ENCODE measurements at places on chromosomes 3 and 15.

DNA sequence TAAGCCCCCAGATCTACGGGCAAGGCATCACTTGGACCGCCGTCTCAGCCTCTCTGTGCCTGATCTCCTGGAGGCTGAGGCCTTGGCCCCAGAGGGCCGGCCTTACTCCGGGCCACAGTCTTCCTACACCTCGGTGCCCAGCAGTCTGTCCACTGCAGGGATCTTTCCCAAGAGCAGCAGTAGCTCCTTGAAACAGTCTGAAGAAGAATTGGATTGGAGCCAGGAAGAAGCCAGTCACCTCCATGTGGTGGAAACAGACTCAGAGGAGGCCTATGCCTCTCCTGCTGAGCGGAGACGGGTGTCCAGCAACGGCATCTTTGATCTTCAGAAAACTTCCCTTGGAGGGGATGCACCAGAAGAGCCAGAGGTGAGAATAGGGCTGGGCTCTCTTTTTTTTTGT lies 67.0 kb downstream of the MCTP2 start:
- no peak for DNase-seq

DNA sequence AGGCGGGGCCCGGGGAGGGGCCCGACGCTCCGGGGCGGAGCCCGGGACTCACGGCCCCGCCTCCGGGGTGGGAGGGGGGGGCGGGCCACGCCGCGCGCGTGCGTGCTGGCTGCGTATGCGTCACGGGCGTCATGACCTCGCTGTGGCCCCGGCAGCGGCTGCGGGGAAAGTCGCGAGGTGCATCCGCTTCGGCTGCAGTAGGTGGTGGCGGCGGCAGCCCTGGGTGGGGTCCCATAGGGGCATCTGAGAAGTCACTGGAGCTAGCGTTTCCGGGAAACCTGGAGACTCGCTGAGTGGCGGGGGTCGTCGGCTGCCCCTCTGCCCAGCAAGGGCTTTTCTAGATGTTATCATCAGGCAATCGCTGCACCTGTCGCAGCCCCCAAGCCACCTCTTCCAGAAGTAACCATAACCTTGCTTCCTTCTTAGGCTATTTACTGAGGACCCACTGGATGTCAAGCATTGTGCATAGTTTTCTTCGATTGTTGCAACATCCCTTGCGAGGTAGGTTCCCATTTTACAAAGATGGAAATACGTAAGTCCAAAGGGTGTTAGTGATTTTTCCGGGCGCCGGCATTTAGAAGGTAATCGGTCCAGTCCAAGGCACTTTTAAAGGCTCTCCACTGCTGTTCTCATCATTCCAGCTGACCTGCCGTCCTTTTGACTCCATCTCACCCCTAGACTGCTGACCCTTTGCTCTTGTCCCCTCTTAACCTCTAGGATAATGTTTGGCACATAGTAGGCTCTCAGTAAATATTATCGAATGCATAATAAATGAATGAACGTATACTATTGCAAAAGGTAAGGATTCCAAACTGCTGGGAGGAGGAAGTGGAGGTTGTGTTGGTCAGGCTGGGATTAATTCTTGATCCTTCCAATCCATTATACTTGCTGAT lies at the start of gene GDPGP1:
GDPGP1 (plus strand) TSS at position 114 of the 893 bp plus-strand sequence. CDS start 6,700 bp downstream, outside the sequence.
- no peak for DNase-seq

DNA sequence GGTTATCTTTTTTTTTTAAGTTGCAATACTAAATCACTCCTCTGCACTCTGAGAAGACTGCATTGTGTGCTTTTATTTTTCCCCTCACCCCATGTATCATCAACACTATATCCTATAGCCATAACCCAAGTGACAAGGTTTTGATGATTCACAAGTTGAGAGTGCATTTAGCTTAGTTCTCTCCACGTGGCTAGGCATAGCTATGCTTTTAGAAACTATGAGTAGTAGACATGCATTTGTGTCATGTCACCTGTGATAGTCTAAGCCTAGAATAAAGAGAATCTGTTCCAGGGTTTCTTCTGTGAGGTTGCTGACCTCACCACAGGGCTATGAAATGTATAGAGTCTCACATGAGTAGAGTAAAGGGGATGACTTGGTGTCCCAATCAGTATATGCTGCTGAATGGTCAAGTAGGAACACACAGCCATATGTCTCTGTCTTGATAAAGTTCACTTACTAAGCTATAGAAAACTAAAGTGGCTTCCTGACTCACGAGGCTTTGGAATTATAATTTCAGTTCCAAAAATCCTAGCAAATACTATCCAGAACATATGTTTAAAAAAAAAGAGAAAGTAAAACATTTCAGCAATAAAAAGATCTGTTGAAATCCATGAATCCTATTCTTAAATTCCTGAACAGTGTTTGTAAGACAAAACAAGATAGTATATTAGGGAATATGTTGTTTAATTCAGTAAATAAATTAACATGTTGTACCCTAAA lies 206.3 kb downstream of the LSAMP start:
- DNase-seq = no peak

- DNase-seq = no peak
These were observed 209.0 kb downstream of the LRRN1 start for GRCh38 chr3:4008205-4008604.

DNA sequence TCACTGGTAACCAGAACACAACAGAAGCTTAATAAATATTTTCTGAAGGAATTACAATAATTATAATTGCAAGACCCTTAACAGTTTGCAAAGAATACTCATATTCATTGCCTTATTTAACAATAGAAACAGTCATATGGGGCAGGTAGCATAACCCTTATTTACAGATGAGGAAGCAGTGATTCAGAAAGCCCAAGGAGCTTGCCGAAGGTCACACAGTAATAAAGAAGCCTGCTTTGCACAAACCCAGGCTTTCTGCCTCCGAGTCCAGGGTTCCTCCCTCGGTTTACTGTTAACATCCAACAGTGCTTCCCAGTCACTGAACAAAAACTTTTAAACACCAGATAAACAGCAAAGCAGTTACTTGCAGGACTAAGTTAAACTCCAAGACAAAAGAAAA lies 35.3 kb downstream of the SRGAP3 start:
- no peak for DNase-seq

DNA sequence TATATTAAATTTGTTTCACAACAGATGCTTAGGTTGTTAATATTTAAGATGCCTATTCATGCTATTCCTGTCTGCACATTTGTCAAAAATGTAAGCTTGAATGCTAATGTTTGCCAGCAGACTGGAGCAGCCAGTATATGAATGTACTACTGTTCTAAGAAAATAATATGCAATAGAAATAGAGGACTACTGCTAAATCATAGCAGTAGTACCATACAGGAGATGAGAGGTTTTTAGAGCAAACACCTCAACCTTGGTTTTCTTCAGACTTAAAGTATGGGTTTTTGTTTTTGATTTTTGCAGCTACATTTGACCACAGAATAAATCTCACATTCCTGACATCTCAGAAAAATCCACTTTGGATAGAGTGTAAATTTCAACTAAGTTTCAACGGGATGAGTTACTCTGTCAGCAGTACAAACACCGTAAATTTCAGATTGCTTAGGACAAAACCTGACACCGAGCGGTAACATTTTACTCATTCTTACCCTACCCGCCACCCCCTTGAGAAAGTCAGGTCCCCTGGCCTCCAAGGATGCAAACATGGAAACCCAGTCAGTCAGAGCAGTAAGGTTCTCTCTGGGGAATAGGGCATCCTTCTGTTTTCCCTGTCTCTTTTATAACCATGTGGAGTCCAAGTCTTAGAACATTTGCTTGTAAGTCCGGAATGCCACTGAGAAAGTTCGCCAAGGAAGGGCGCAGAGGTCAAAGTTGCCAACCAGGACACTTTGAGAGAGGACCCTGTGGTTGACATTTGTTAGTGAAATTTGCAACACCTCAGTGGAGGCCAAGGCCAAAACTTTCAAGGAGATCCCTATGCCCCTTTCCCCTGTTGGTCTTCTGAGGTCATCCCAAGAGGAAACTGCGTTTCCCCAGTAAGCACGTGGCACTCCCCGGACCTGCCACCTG lies 17.9 kb upstream of the SATB1 start:
- DNase-seq = no peak

DNA sequence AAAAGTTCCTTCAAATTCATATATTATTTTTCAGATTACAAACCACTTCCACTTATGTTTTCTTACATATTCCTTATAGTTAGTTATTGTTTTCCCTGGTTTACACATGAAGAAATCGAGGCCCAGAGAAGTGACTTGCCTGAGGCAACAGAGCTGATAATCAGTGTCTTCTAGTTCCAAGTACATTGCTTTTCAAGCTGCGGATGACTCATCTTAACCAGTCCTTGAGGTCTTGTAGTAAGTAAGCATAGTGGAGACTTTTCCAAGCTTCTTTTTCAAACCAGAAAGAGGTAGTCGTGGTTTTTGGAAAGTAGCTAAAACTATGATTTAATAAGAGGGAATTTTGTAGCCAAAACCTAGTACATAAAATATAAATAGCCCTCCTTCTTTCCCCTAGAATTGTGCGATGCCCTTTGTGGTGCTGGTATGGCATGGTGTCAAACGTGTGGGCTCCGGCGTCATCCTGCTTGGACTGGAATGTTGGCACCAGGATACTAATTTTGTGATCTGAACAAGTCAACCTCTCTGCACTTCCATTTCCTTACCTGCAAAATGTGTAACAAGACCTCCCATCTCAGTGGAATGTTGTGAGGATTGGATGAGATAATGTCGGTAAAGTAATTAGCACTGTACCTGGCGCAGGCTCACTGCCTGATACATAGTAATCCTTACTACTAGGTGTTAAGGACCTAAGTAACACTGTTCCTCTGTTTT lies 19.0 kb upstream of the DLG1 start:
- peak; percentile 74 for DNase-seq

GRCh38 chr3:9690451-9691450 lies 12.9 kb upstream of the CPNE9 start:
- DNase-seq = no peak

- DNase-seq = no peak
These were observed 10.9 kb downstream of the SMAD3 start for GRCh38 chr15:67076147-67076843.

GRCh38 chr3:140610544-140610943 lies 67.3 kb upstream of the TRIM42 start:
- DNase-seq = no peak

- DNase-seq = no peak
These were observed 50.0 kb downstream of the ITPR1 start for GRCh38 chr3:4543110-4543509.

Measured in BJ (cell line).